ENCODE measurements at places on chromosomes 2 and 18. TPM values are rescaled to one million over a fixed set of nuclear protein-coding genes. Genes with fewer than 3 reads are reported as not detected.

CTDSP1 gene
- polyA plus RNA-seq: 99.8 TPM

UNC80 gene
- 0.08 TPM for polyA plus RNA-seq

MYCN gene
- polyA plus RNA-seq: 1.7 TPM

DNA sequence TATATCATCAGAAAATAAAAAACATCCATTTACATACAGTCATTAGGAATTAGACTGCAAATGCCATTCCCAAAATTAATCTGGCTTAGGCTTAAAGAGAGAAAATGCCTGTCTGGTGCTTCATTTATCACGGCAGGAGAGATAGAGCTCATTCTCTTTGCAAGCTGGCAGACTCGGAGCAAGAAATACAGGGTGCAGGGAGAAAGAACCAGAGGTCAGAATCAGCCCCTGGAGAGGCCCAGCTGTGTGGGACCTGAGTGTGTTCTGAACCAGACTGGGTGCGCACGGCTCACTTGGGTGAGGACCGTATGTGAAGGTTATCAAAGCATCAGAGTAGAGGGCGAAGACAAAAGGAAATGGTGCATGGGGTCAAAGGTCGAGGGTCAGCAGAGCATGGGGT lies 227.8 kb downstream of the ACKR3 start:
- no peak for DNase-seq

DNA sequence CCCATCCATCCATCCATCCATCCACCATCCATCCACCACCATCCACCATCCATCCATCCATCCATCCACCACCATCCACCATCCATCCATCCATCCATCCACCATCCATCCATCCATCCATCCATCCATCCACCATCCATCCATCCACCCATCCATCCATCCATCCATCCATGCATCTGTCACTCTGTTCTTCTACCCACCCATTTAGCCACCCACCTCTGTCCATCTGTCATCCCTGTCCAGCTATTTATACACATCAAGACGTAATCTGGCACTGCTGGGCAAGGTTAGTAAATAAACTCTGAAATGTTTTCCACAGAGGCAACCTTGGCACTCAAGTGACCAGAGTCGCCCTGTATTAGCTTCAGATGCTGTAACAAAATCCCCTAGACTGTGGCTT lies 120.9 kb downstream of the RTP5 start:
- DNase-seq: no peak

DNA sequence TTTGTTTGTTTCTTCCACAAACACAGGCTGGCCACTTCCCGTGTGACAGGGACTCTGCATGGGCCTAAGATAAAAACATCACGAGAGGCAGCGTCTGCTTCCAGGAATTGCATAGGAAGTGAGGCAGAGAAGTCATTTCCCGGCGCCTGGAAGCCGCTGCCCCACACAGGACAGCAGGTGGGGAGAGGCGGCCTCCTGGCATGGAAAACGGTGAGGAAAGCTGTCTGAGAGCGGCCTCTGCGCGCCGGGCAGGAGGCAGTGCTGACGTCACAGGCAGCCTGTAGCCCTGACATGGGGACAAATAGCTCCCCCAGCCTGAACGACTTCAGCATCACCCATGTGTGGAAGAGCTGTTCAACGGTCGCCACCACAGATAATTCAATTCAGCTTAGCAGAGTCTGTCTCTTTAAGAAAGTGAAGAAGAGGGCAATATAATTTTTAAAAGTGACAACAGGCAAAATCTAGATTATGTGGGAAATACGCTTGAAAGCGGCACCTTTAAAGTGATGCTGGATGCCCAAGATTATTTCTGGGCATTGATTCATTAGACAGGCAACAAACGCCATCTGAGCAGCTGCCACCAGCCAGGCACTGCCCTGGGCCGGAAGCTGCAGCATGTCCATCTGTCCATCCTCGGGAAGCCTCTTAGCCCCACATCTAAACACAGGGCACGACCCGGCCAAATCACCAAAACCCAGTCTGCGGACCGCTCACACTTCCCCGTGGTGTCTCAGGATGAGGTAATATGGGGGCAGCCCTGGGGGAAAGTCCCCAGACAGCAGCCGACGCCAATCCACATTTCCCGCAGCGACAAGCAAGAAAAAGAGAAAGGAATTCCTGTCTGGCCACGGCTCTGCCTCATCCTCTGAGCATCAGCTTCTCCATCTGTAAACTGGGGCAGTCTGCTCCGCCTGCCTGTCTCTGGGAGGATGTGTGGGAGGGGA lies 138.9 kb downstream of the PXDN start:
- DNase-seq: no peak

Measured in stomach (tissue), 19 donors.